ENCODE measurements at places on chromosomes 12 and 14.

DNA sequence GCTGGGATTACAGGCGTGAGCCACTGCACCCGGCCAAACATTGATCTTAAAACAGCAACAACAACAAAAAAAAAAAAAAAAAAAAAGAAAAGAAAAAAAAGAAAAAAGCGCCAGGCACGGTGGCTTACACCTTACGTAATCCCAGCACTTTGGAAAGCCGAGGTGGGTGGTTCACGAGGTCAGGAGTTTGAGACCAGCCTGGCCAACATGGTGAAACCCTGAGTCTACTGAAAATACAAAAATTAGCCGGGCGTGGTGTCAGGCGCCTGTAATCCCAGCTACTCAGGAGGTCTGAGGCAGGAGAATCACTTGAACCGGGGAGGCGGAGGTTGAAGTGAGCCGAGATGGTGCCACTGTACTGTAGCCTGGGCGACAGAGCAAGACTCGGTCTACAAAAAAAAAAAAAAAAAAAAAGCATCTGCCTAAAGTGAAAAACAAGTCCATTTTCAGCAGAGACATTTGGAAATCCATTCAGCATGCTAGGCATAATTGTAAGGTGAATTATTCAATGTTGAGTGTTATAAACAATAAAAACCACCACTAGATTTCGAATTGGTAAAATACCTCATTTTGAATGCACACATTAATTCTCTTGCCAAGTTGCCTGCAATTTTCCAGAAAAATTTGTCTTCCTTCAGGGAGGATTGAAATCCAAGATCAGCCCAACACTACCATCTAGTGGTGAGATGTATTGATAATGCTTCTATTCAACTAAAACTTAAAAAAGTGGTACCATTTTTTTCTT lies 8.0 kb upstream of the CERS5 start:
- no peak for DNase-seq

DNA sequence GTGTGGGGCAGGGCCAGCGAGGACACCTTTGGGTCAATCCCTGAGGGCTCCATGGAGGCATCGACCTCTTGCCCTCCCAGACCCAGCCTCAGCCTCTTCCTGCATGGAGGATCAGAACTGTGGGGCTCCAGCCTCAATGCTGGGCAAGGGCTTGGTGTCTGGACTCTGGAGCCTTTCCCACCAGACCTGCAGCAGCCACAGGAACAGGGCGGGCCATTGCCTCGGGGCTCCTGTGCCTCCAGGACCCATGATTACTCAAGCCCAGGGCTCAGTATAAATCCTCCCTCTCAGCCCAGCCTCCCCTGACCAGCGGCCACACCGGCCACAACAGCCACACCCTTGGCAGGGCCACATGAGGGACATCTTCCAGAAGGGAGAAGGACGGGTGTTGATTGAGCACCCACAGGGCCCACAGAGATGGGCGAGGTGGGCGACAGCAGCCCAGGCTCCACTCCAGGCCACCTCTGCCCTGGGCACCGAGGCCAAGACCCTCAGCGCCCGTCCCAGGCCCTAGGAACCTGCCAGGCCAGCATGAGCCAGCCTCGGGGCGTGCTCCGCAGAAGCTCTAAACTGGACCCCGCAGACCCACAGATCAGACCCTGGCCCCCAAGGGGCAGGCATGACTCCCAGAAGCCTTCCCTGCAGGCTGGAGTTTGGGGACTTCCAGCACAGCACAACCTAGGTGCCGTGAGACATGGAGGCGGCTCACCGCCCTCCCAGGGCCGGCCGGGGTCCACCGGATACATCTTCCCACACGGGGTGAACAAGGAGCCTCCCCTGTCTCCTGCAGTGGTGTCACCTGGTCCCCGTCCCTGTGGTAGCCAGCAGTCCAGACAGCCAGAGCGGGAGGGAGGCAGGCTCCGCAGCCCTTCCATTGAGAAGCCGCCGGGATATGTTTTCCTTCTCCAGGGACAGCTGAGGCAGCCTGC lies 25.1 kb downstream of the NCOR2 start:
- no peak for DNase-seq

DNA sequence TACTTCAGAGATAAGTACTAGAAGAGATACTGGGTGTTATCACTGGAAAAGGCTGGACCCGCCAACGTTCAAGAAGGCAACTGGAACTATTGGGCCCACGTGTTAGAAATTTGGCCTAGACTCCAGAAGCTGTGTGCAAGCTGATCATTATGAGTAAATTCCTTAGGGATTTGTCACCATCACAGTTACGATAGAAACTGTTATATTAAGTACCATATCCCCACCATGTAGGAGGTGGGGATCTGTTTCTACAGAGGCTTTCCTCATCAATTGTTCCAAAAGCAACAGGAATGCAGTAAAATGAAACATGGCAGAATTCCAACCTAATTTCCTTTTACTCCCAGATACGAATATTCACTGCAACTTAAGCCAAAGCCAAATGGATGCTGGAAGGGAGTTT lies 170.7 kb downstream of the NOVA1 start:
- no peak for DNase-seq

DNA sequence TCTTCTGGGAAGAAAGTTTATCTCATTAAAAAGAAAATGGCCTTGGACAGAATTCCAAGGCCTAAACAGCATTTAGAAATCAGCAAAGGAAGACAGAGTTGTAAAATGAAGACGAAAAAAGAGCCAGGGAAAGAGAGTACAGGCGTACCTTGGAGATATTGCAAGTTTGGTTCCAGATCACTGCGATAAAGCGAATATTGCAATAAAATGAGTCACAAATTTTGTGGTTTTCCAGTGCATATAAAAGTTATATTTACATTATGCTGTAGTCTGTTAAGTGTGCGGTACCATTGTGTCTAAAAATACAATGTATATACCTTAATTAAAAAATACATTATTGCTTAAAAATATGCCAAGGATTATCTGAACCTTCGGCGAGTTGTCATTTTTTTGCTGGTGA lies 9.0 kb downstream of the PCNX1 start:
- no peak for DNase-seq

DNA sequence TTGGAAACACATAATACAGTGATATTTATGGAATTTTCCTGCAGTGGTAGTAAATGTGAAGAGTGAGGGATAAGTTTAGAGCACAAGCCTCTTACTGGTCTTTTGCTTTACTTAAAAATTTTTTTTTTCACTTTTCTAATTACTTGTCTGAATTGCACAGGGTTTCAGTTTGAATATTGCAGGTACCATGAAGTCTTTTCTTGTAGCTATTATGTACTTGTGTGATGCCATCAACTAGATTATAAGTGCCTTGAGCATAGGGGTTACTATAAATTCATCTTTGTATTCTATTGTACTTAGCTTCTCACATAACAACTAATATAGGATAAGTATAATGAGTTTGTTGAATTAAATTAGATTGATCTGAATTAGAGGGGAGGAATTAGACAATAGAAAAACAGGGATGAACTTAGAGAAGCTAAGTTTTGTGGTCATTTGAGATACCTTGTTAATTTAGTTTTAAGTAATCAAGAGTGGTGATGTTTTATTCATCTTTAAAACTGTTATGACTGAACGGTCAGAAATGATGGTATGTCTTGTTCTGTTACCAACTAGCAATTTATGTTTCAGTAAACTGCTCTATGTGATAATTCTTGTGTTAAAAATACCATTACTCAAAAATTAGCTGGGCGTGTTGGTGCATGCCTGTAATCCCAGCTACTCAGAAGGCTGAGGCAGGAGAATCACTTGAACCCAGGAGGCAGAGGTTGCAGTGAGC lies 42.1 kb downstream of the CCDC91 start:
- no peak for DNase-seq

- DNase-seq = no peak
Measured at GRCh38 chr12:2160043-2160442, 107.3 kb downstream of the CACNA1C start.

GRCh38 chr14:33393231-33393894 lies 454.7 kb downstream of the NPAS3 start:
- no peak for DNase-seq

- DNase-seq = no peak
Measured at GRCh38 chr14:28142400-28143015, 624.1 kb upstream of the FOXG1 start.

DNA sequence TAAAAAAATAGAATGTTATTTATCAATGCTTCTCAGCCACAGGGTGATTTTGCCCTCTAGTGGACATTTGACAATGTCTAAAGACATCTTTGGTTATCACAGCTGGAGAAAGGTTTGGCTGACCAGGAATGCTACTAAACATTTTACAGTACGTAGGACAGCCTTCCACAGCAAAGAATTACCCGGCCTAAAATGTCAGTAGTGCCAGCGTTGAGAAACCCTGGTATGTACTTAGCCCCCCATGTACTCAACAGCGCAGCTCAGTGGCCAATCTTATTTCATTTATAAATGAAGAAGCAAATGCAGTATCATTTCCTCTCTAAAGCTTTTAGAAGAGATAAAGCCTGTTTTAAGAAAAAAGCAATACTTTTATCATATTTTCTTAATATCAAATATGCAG lies 5.8 kb downstream of the MARK3 start:
- DNase-seq = no peak

DNA sequence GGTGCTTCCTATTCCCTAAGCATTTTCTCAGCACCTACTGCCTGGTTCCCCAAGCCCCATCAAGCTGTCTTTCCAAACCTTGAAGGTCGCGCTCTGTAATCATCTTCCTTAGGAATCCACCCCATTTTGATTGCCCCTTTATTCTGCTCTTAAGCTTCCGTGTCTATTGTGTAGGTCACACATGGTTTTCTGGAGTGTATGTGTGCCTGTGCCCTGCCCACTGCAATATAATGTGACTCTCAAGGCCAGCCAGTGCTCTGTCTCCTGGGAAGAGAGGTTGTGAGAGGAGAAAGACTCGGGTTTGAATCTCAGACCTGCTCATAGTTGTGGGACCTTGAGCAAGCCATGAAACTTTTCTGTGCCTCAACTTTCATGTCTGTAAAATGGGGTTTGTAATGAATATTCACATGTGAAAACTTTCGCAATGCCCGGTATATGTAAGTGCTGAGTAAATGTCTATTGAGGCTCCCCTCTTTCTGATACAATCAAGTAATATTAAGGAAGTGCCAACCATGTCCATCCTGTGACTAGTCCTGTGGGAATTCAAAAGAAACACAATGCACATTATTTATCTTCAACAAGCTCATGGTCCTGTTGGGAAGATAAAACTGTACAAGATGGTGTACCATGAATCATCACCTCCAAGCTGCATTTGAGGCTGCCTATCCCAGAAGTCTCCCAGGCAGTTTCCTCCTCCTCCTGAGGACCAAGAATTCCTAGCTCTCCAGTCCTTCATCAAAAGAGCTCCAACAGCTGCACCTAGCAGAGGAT lies 774 bp upstream of the KRT75 start:
- DNase-seq = peak; percentile 77

- no peak for DNase-seq
Measured at GRCh38 chr14:86543521-86543920, 1013.6 kb downstream of the FLRT2 start.

- no peak for DNase-seq
Measured at GRCh38 chr12:2855546-2855945, 1.3 kb downstream of the TEX52 start.

GRCh38 chr12:93624595-93625294 lies 52.3 kb downstream of the SOCS2 start:
- peak; percentile 92 for DNase-seq

GRCh38 chr12:103928682-103929045 lies 1.5 kb upstream of the HSP90B1 start:
- no peak for DNase-seq

DNA sequence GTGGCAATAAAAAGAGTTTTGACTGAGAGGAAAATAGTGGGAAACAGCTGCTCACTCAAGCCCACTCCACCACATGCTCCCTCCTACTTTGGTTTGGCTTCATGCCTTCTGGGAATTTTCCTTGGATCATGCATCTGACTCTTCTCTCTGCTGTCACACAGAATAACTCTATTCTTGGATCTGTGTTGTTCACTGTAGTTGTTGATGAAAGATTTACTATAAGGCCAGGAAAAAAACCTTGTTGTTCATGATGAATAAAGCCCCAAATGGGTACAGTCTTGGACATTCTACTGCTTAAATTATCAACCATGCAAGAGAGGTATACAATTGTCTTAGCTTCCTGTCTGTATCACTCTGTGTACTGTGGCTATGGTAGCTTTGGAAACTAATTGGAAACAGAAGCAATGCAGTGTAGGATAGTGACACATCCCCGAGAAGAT lies 70.5 kb downstream of the TMX1 start:
- DNase-seq = no peak

GRCh38 chr14:22336031-22336430 lies 253.0 kb downstream of the DAD1 start:
- DNase-seq = no peak

Measured in epithelial cell of prostate (primary cell).